ENCODE measurements at places on chromosomes 2 and 18. TPM values are rescaled to one million over a fixed set of nuclear protein-coding genes. Genes with fewer than 3 reads are reported as not detected.

DNA sequence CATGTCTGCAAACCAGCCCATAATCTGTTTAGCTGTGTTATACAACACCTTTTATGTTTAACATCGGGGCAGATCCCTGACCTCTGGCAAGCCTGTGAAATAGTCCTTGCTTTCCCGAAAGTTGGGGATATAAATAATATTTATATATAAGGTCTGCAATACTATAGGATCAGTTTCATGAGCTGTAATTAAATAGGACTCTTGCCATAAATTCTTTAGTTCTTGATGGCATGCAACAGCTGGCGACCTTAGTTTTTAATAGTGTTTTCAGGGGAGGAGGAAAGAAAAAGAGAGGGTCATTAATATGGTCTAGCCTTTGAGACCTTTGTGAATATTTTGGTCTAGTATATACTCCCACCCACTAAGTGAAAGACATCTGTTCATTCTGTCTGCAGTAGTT is 166.5 kb downstream of the MTX2 start:
- H3K27me3 ChIP-seq = no peaks in the 10 kb centered on the region
- no peak overlapping the region for H3K4me3 ChIP-seq
- no peak for DNase-seq
- H3K27ac ChIP-seq = no peak overlapping the region
- no peaks in the 10 kb centered on the region for H3K36me3 ChIP-seq

DNA sequence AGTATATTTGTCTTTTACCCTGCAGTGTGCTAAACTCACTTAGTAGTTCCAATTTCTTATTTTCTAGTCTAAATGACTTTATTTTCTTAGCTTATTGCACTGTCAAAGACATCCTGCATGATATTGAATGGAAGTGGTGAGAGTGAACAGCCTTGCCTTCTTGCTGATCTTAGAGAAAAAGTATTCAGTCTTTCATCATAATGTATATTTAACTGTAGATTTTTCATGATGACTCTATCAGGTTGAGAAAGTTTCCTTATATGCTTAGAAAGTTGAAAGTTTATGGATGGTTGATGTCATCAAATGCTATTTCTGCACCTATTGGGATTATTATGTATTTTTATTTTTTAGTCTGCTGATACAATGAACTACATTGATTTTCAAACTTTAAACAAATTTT is 21.3 kb upstream of the COL3A1 start:
- no peaks in the 10 kb centered on the region for H3K4me1 ChIP-seq
- no peaks in the 10 kb centered on the region for H3K27me3 ChIP-seq
- DNase-seq = peak; percentile 60
- no peak overlapping the region for H3K27ac ChIP-seq
- no peaks in the 10 kb centered on the region for H3K36me3 ChIP-seq
- no peak overlapping the region for H3K4me3 ChIP-seq

DIPK1C gene
- total RNA-seq = not detected

ZNF532 gene
- total RNA-seq = 30.0 TPM

Data from IMR-90 (cell line).